Activated CD8-positive, alpha-beta T cell treated with anti-CD3 and anti-CD28 coated beads, Interleukin-2, amount 10 ng/mL, durations not matched to agents 7 days and 5 days (primary cell): ENCODE measurements at places on chromosomes 7 and 10.

- no peak for DNase-seq
Measured at GRCh38 chr10:93797825-93798224, 40.1 kb downstream of the LGI1 start.

GRCh38 chr10:127526161-127526560 is 22.9 kb upstream of the NPS start:
- no peak for DNase-seq

DNA sequence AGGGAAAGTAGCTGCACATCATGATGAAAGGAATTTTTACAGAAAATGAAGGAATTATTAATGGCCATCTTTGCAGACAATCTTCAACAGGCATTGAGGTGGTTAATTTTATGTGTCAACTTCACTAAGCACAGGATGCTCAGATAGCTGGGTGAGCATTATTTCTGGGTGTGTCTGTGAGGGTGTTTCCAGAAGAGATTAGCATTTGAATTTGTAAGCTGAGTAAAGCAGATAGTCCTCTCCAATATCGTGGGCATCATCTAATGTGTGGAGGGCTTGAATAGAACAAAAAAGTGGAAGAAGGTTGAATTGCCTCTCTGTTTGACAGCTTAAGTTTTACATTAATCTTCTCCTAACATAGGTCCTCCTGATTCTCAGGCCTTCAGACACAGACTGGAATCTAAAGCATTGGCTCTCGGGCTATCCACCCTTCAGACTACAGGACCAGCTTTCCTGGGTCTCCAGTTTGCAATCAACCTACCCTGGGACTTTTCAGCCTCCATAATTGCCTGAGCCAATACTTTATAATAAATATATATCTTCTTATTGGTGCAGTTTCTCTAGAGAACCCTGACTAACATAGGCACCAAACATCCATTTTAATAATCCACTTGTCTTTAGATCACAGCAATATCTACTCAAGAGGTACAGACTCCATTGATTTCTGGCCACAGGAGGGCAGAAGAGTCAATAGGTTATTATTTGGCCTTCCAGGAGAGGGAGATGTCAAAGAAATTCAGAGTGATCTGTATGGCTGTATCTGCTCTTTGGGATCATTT is 10.5 kb upstream of the CRPPA start:
- DNase-seq: peak; percentile 52

- peak; percentile 21 for DNase-seq
Measured at GRCh38 chr10:59240582-59241183, 64.2 kb downstream of the PHYHIPL start.

- no peak for DNase-seq
Measured at GRCh38 chr10:88194961-88195367, 331.5 kb downstream of the PTEN start.

DNA sequence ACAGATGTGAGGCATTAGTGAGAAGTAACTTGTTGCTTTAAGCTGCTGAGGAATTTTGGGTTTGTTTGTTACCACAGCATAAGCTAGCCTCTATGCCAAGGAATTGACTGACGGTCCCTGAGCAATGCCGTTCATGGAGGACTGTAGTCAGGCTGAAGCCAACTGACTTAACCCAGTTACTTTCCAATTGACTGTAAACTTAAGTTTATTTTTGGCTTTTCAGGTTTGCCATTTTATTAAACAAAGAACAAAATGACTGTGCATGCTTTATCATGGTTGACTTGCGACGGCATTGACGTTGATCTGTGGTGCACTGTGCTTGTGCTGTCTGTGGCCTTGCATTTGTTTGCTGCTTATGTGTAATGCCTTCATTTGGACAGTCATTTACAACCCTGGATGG is 53.5 kb downstream of the DNAJB9 start:
- no peak for DNase-seq
